ENCODE measurements at places on chromosomes 16 and 17.

DNA sequence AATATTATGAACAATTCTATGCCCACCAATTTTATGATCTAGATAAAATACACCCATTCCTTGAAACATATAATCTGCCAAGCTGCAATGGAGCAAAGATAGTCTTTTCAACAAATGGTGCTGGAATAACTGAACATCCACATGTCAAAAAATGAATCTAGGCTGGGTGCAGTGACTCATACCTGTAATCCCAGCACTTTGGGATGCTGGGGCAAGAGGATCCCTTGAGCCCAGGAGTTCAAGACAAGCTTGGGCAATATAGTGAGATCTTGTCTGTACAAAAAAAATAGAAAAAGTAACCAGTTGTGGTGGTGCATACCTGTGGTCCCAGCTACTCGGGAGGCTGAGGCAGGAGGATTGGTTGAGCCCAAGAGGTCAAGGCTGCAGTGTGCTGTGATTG is 92.5 kb downstream of the N4BP1 start:
- no peak for DNase-seq

DNA sequence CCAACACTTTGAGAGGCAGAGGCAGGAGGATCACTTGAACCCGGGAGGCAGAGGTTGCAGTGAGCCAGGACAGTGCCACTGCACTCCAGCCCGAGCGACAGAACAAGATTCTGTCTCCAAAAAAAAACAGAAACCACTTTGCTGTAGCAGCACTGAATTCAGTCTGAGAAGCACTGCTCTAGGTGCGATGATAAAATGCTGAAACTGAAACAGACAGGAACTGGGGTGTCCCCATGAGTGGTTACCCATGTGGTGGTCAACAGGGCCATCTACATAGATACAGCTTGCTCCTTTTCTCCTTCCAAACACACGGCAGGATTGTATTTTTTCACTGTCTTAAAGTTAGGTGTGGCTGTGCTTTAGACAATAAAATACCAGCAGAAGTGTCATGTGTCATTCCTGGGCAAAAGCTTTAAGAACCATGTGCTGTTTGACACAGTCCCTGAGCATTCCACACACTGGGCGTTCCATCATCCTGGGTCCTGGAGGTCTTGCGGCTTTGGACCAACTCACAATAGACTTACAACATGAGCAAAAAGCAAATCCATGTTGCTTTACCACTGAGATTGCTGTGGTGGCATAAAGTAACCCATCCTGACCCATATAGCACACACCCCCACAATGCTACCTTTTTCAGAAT is 11.5 kb downstream of the GAS7 start:
- DNase-seq, result no peak

- DNase-seq, result no peak
Observed at GRCh38 chr17:77314601-77315000, 173.8 kb downstream of the SEC14L1 start.

DNA sequence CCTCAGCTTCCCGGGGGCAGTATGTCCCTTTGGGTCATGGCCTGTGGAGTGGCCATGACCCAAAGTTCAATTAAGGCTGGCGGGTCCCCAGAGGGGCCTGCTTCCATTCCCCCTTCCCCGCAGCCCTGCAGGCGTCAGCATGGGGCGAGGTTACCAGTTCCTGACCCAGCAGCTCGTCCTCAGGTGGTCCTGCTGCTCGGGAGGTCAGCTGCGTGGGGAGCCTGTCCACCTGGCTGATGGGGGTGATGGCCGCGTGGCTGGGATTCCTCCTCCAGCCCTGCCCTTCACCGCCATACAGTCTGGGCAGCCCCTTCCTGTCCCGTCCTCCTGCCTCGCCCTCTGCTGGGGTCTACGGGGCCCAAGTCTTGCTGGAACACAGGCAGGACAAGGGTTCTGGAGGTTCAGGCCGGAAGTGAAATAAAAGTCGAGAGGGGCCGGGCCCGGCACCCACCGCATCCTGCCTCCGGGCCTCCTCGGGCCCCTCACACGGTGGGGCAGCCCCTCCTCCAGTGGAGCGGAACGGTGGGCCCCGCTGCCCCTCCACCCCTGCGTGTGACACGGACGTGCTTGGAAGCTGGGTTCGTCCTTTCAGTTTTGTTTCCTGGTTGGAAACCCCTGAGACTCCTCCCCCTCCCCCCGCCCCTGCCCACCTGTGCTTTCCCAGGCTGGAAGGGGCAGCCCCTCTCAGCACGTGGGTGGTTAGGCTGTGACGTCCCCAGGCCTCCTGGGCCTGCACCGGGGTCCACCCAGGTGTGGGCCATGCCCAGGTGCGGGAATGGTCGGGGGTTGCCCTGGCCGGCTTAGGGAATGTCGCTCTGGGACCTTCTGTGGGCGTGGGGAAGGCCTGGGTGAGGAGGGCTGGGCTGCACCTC is 6.8 kb downstream of the UBALD2 start:
- DNase-seq, result peak; percentile 72

GRCh38 chr16:14569213-14569612 is 60.8 kb downstream of the PARN start:
- no peak for DNase-seq
